ENCODE measurements at places on chromosomes 16 and 17.

DNA sequence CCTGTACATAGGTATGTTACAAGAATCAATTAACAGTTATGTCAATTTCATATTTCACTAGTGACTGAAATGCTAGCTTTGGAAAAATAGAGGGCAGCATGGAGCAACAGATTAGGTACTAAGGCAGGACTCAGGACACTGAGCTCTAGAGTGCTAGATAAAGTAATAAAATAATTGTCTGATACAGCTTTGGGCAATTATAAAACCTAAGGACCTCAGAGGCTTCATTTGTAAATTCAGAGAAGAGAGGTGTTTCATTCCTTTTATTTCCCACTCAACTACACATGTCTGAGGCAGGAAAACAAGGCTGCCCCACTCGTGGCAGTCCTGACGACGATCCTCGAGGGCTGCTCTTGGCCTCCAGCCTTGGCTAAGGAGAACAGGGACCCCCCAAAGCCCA is 81.5 kb downstream of the CA4 start:
- DNase-seq: no peak

- DNase-seq: no peak
Observed at GRCh38 chr16:79784007-79784406, 183.5 kb upstream of the MAF start.

GRCh38 chr16:88593910-88594309 is 23.7 kb downstream of the ZC3H18 start:
- no peak for DNase-seq

DNA sequence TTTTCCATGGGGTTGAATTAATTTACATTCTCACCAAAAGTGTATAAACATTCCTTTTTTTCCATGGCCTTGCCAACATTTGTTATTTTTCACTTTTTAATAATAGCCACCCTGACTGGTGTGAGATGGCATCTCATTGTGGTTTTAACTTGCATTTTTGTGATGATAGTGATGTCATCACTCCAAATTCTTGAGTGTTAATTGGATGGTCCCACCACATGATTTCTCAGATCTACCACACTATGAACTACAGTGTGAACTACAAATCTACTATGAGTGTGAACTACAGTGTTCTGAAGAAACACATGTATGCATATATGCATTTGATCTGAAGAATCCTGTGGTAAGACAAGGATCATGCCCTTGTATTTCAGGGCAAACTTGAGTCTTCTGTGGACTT is 340.1 kb downstream of the ABCC12 start:
- DNase-seq: no peak

GRCh38 chr16:78240459-78241222 is 141.2 kb downstream of the WWOX start:
- DNase-seq: no peak

DNA sequence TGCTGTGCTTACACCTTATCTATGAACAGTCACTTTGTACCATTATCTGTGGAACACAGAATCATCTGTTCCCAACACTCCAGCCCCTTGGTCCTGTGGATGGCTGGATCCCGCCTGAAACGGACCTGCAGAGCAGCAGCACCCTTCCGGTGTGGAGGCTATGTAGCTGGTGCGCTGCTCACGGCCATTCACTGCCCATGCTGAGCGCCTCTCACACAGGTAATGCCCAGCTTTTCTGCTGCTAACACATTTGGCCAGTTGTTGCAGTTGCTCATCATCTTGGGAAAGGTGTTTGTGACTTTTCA is 11.4 kb upstream of the PLK1 start:
- no peak for DNase-seq

GRCh38 chr16:88649195-88649923 is 1.5 kb downstream of the CYBA start:
- DNase-seq: no peak

DNA sequence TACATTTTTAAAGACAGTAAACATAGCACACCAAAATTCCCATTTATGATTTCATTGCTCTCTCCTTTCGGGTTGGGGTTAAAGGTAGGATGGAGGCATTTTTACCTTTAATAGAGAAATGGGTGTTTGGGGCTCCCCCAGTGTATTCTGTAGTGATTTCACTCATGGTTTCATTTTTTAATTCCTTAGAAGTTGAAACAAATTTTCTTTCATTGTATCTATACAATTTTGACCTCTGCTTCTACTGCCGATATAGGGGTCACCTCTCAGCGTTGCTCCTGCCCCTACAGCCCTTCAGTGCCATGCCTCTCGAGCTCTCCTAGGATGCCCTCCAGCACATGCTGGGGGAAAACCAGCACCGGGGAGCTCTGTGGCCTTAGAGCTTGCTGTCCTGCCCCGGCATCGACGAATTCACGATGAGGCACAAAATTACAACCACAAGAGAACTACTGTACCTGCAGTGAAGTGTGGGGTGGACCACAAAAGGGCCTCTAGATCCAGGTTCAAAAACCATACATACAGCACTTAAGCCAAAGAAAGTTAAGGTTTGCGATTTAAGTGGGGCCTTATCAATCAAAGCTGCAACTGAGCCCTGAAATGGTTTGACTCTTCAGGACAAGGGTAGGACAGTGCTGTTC is 39.3 kb downstream of the LITAFD start:
- DNase-seq: no peak

GRCh38 chr17:12136646-12137045 is 116.0 kb downstream of the MAP2K4 start:
- DNase-seq: no peak

- DNase-seq: no peak
Observed at GRCh38 chr17:45789874-45790273, 5.8 kb downstream of the CRHR1 start.

GRCh38 chr17:80882323-80882722 is 109.3 kb upstream of the CHMP6 start:
- DNase-seq: no peak
